Fibroblast of lung (primary cell): ENCODE measurements at places on chromosomes 6 and 20. TPM values are rescaled to one million over a fixed set of nuclear protein-coding genes. Genes with fewer than 3 reads are reported as not detected.

- H3K4me1 ChIP-seq: peaks cover 2% of the 10 kb centered on the region
- no peaks in the 10 kb centered on the region for H3K27me3 ChIP-seq
- H3K4me3 ChIP-seq: no peak overlapping the region
- no peak overlapping the region for H3K27ac ChIP-seq
These were observed 587.2 kb downstream of the EPM2A start for GRCh38 chr6:145147981-145148749.

GRCh38 chr6:123829302-123829953, 25.8 kb downstream of the NKAIN2 start:
- H3K27ac ChIP-seq: no peak overlapping the region

- no peak overlapping the region for H3K4me3 ChIP-seq
- no peak overlapping the region for H3K27ac ChIP-seq
These were observed 7.6 kb downstream of the CD24 start for GRCh38 chr6:106966671-106967640.

DNA sequence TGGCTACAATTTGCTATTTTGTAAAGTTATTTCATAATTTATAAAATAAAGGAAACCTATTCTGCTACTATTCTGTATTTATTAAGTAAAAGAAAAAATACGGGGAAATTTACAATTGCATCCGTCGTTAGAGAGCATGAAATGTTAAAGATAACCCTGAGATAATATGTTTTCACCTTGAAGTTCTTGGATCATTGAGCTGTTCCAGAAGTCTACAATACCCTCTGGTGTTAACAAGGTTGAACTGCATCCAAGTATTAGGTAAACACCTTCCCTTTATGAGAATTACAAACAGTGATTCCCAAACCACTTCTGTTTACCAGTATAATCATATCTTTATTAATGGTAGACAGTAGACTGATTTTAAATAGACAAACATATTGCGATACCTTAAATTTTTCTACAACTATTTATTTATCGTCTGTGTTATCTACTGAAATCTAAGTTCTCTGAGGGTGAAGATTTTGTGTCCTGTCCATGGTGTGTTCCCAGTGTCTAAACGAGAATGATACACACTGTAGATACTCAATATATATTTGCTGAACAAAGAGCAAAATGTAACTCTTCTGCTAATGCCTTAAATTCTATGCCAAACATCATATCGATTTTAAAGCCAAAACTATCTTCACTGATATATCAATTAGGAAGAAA, 28.2 kb downstream of the TBC1D32 start:
- no peaks in the 10 kb centered on the region for H3K27me3 ChIP-seq
- DNase-seq: peak; percentile 45
- H3K4me3 ChIP-seq: no peak overlapping the region
- peaks cover 4% of the 10 kb centered on the region for H3K4me1 ChIP-seq

- H3K36me3 ChIP-seq: no peaks in the 10 kb centered on the region
- no peak overlapping the region for H3K27ac ChIP-seq
- DNase-seq: peak; percentile 39
- H3K27me3 ChIP-seq: no peaks in the 10 kb centered on the region
These were observed 303.3 kb upstream of the MMS22L start for GRCh38 chr6:97586344-97586743.

GRCh38 chr20:49630396-49630951, 62.5 kb upstream of the PTGIS start:
- H3K36me3 ChIP-seq: no peaks in the 10 kb centered on the region
- no peak overlapping the region for H3K4me3 ChIP-seq
- DNase-seq: no peak

- H3K4me1 ChIP-seq: no peaks in the 10 kb centered on the region
- no peaks in the 10 kb centered on the region for H3K36me3 ChIP-seq
- no peak overlapping the region for H3K4me3 ChIP-seq
- DNase-seq: no peak
These were observed 289.9 kb upstream of the MMS22L start for GRCh38 chr6:97572943-97573342.

DNA sequence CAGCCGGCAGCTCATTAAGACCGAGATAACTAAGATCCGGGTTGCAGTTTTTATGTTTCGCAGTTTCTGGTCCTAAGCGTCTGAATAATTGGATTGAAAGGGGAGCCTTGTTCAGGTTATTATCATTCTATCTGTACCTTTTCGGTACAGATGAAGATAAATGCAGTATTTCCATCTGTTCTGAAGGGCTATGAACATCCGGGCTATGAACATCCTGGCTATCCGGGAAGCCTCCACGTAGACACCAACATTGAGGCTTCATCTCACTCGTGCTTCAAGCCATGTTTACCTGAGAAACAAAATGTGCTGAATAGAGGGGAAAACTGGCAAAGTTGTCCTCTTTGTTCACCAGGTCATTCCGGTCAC, 399 bp upstream of the REPS1 start:
- no peaks in the 10 kb centered on the region for H3K27me3 ChIP-seq
- peak; percentile 17 for DNase-seq
- no peak overlapping the region for H3K27ac ChIP-seq

- no peaks in the 10 kb centered on the region for H3K36me3 ChIP-seq
- DNase-seq: no peak
- H3K4me3 ChIP-seq: no peak overlapping the region
- H3K4me1 ChIP-seq: no peaks in the 10 kb centered on the region
- no peaks in the 10 kb centered on the region for H3K27me3 ChIP-seq
These were observed 194.4 kb upstream of the TAB2 start for GRCh38 chr6:149122850-149123821.

- no peak for DNase-seq
- no peaks in the 10 kb centered on the region for H3K27me3 ChIP-seq
- no peaks in the 10 kb centered on the region for H3K4me1 ChIP-seq
- no peak overlapping the region for H3K4me3 ChIP-seq
- H3K36me3 ChIP-seq: no peaks in the 10 kb centered on the region
- no peak overlapping the region for H3K27ac ChIP-seq
These were observed 2.4 kb upstream of the LY86 start for GRCh38 chr6:6586167-6586566.

DNA sequence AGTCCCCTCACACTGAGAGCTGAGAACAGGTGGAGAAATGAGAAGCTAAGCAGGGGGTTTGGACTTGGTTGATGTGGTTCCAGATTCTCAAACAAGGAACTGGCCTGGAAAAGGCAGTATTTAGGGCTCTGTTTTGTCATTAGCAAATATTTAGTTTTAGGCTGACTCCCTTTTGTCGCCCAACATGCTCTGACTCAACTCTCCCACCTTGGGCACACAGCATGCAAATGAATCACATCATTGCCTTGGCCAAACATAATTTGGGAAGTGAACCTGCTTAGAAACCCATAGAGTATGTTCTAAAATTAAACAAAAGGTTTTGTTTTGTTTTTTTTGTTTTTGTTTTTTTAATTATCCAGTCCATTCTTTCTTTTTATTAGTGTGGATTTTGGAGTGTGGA, 9.5 kb upstream of the UQCC2 start:
- no peak overlapping the region for H3K4me3 ChIP-seq
- no peak overlapping the region for H3K27ac ChIP-seq
- H3K4me1 ChIP-seq: peaks cover 2% of the 10 kb centered on the region
- DNase-seq: no peak
- H3K36me3 ChIP-seq: no peaks in the 10 kb centered on the region

- no peaks in the 10 kb centered on the region for H3K4me1 ChIP-seq
- H3K27me3 ChIP-seq: no peaks in the 10 kb centered on the region
- H3K27ac ChIP-seq: no peak overlapping the region
- no peaks in the 10 kb centered on the region for H3K36me3 ChIP-seq
These were observed 210.9 kb upstream of the HDDC2 start for GRCh38 chr6:125512621-125513020.

- DNase-seq: no peak
- H3K27ac ChIP-seq: no peak overlapping the region
- no peaks in the 10 kb centered on the region for H3K4me1 ChIP-seq
These were observed 29.3 kb downstream of the CDH4 start for GRCh38 chr20:61281286-61281795.

DNA sequence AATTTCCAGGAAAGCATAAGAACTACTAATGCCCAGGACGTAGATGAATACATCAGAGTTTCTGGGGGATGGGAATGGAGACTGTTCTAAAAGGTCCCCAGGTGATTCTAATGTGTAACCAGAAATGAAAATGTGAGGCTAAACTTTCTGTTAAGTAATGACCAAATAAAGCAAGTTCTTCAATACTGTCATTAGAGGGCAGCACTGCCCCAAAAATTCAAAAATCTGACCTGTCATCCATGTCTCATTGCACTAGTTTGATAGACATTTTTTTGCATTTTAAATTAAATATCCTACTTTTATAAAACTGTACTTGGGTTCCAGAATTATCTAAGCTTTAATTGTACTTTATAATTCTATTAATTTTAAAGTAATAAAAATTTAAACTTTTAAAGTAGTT, 94.9 kb downstream of the RFX6 start:
- H3K27ac ChIP-seq: no peak overlapping the region
- peak; percentile 23 for DNase-seq
- H3K4me3 ChIP-seq: no peak overlapping the region
- no peaks in the 10 kb centered on the region for H3K4me1 ChIP-seq

GRCh38 chr20:56685879-56686278, 56.8 kb downstream of the TFAP2C start:
- no peak overlapping the region for H3K4me3 ChIP-seq
- H3K27ac ChIP-seq: no peak overlapping the region
- H3K4me1 ChIP-seq: no peaks in the 10 kb centered on the region
- H3K36me3 ChIP-seq: no peaks in the 10 kb centered on the region
- DNase-seq: no peak

DNA sequence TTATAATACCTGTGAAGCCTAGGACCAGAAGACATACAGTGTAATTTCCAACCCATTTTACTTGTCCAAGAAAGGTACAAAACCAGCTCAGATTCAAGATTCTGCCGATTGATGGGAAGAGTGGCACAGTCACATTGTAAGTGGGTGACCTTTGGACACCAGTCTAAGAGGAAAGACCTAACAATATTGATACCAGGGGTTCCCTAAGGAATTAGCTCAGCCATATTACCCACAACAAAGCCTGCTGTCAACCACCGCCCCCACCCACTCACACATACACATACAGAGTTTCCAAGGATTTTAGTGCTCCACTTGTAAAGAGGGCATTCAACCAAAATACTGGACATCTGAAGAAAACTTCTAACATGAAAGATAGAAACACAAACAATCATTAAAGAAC, 27.9 kb upstream of the TMEM181 start:
- H3K4me3 ChIP-seq: no peak overlapping the region
- H3K27me3 ChIP-seq: peaks cover 1% of the 10 kb centered on the region
- H3K4me1 ChIP-seq: no peaks in the 10 kb centered on the region
- no peak overlapping the region for H3K27ac ChIP-seq
- no peaks in the 10 kb centered on the region for H3K36me3 ChIP-seq
- DNase-seq: no peak

- H3K4me3 ChIP-seq: no peak overlapping the region
- no peak for DNase-seq
- no peak overlapping the region for H3K27ac ChIP-seq
- H3K36me3 ChIP-seq: no peaks in the 10 kb centered on the region
These were observed 15.4 kb upstream of the FAM110A start for GRCh38 chr20:818001-818664.

- DNase-seq: no peak
- H3K36me3 ChIP-seq: no peaks in the 10 kb centered on the region
- H3K27ac ChIP-seq: no peak overlapping the region
These were observed 90.1 kb downstream of the BMP5 start for GRCh38 chr6:55785273-55785672.

- peak; percentile 37 for DNase-seq
- no peaks in the 10 kb centered on the region for H3K36me3 ChIP-seq
- H3K27me3 ChIP-seq: peaks cover 10% of the 10 kb centered on the region
- H3K4me3 ChIP-seq: no peak overlapping the region
- no peak overlapping the region for H3K27ac ChIP-seq
These were observed 48.1 kb downstream of the HLA-DPB1 start for GRCh38 chr6:33123732-33124524.

- H3K4me3 ChIP-seq: no peak overlapping the region
- H3K27ac ChIP-seq: no peak overlapping the region
- no peaks in the 10 kb centered on the region for H3K4me1 ChIP-seq
- H3K36me3 ChIP-seq: no peaks in the 10 kb centered on the region
- H3K27me3 ChIP-seq: no peaks in the 10 kb centered on the region
These were observed 10.9 kb upstream of the MAS1 start for GRCh38 chr6:159879856-159880255.

DNA sequence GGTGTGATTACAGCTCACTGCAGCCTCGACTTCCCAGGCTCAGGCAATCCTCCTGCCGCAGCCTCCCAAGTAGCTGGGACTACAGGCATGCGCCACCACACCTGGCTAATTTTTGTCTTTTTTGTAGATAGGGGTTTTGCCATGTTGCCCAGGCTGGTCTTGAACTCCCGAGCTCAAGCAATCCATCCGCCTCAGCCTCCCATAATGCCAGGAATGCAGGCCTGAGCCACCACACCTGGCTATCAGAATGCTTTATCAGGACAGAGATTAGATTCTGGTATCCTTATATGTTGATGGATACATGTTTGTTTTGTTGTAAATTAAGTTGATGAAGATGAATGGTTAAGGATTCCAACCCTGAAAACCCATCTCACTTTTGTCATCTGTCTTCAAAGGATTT, 24.2 kb downstream of the LHFPL5 start:
- no peak overlapping the region for H3K4me3 ChIP-seq
- H3K4me1 ChIP-seq: no peaks in the 10 kb centered on the region
- no peaks in the 10 kb centered on the region for H3K36me3 ChIP-seq
- no peaks in the 10 kb centered on the region for H3K27me3 ChIP-seq
- H3K27ac ChIP-seq: no peak overlapping the region

DNA sequence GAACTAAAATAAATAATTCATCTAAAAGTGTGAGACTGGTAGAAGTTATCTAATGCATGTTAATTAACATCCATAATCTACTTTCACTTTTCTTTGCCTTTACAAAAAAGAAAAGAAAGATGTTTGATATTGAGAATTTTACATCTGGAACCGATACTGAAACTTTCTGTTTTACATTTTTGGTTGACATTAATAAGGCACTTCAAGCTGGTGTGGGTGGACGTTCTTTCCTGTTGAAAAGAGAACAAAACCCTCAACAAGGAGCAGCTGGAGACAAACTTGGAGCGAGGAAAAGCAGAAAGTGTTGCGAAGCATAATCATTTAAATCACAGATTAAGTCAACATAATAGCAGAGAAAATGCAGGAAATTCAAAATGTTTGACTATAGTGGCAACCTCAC, 575.2 kb upstream of the ADGRB3 start:
- no peaks in the 10 kb centered on the region for H3K4me1 ChIP-seq
- no peak overlapping the region for H3K4me3 ChIP-seq
- H3K27ac ChIP-seq: no peak overlapping the region
- H3K27me3 ChIP-seq: no peaks in the 10 kb centered on the region

Gene FAM217A
- not detected in 2 replicates for total RNA-seq

Gene GPR63
- total RNA-seq: 0.51 and 3.0 TPM in 2 replicates

Gene FOXP4
- 1.3 and 1.8 TPM in 2 replicates for total RNA-seq

Gene MAN1A1
- total RNA-seq: 90.9 and 120 TPM in 2 replicates

Gene HINT3
- 28.8 and 36.8 TPM in 2 replicates for total RNA-seq

Gene CLVS2
- under 0.01 TPM in 1 of 2 replicates, not detected in the other for total RNA-seq

Gene OLIG3
- not detected in 2 replicates for total RNA-seq

Gene CEBPB
- total RNA-seq: 87.1 and 106 TPM in 2 replicates

Gene ALDH8A1
- 0.26 and 0.50 TPM in 2 replicates for total RNA-seq

Gene SLC22A2
- not detected in 2 replicates for total RNA-seq

Gene RSPH4A
- under 0.01 and 0.17 TPM in 2 replicates for total RNA-seq
